ENCODE measurements at places on chromosomes 7 and 10.
A peak's percentile ranks its signal among the peaks of the same experiment; 100 is the strongest.

DNA sequence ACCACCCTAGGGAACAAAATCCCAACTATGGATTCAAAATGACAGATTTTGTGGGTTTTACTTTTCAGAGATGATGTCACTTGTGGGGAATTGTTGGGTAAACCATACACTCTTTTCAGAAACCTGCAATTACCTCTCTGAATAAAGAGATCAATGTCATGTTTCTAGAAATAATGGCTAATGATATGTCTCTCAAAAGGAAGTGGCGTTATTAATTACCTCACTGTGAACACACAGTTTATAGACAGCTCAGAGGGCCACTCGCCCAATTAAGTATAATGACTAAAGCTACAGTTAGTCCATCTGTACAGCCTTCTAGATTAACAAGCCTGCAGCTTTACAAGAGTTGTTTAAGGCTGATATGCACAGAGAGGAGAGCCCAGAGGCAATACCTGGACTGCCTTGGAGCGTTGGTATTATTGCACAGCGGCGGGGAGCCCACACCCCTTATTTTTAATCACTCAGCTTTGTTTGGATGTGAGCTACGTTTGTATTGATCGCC is 79.5 kb downstream of the RAB11FIP2 start:
- no peak for DNase-seq

DNA sequence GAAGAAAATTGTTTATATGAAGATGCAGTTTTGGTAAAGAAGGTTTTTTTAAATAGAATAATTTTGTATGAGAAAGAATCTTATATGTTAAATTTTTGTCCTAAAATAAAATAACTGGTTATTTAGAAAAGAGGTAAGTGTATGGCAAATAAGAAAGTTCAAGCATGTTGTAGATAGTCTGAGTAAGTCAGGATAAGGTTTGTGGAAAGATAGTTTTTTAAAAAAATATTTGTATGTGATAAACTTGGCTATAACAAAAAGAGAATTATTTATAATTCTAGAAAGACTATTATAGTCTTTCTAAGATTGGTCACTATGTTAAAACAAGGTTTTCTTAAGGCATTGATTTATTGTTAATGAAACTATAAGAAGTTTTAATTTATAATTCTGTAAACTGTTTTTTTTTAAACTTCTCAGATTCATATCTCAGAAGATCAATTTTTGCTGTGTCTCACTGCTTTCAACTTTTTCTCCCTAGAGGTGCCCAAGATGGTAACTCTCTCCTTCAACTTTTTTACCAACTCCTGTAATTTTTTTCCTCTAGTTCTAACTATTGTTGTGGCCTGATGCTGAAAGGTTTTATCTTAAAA is 698.6 kb downstream of the CCSER2 start:
- no peak for DNase-seq

GRCh38 chr7:134602881-134603451 is 43.7 kb upstream of the BPGM start:
- DNase-seq, result no peak

DNA sequence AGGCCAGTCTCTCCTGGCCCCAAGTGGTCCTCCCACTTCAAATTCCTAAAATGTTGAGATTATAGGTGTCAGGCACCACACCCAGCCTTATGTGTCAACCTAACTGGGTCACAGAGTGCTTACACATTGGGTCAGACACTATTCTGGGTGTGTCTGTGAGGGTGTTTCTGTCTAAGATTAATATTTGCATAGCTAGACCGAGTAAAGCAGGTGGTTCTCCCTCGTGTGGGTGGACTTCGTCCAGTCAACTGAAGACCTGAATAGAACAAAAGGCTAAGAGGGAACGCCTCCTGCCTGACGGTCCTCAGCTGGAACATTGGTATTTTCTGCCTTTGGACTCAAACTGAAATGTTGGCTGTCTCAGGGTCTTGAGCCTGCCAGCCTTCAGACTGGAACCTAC is 11.5 kb downstream of the PPIF start:
- no peak for DNase-seq

DNA sequence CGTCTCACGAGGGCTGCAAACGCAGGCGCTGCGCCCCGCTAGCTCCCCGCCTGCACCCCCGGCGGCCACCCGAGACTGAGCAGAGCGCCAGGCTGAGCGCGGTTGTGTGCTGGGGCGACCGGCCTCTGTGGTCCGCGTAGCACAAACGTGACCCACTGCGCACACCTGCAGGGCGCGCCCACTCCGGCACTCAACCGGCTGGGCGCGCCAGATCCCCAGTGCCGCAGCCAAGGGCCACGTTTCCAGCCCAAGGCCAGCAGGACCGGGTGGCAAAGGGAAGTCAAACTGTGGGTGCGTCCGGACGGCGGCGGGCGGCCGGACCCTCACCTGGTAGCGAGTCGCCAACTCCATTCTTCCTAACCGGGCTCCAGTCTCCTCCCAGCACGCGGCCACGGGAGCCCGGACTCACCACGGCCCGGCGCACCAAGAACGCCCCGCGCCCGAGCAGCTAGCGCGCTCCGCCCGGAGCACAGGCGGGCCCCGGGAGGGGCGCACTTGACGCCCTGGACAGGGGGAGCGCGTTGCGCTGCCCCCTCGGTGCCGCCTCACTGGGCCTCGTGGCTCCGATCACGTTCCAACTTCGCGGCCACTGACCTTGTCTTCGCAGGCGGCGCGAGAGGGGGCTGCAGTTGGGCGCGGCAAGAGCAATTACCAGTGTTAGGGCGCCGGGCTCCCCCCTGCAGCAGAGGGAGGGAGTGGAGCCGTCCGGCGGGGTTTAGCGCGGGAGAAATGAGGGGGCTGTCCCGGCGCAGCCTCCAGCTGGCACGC is at the start of gene CDCA7L:
Gene CDCA7L (minus strand): TSS at position 446 of the 768 bp plus-strand sequence. CDS start 95 bp downstream, at position 351.
- DNase-seq, result peak; percentile 66

GRCh38 chr10:110802551-110803238 is 69.0 kb upstream of the PDCD4 start:
- DNase-seq, result no peak

- DNase-seq, result no peak
These were observed 23.0 kb upstream of the AFAP1L2 start for GRCh38 chr10:114427124-114427852.

DNA sequence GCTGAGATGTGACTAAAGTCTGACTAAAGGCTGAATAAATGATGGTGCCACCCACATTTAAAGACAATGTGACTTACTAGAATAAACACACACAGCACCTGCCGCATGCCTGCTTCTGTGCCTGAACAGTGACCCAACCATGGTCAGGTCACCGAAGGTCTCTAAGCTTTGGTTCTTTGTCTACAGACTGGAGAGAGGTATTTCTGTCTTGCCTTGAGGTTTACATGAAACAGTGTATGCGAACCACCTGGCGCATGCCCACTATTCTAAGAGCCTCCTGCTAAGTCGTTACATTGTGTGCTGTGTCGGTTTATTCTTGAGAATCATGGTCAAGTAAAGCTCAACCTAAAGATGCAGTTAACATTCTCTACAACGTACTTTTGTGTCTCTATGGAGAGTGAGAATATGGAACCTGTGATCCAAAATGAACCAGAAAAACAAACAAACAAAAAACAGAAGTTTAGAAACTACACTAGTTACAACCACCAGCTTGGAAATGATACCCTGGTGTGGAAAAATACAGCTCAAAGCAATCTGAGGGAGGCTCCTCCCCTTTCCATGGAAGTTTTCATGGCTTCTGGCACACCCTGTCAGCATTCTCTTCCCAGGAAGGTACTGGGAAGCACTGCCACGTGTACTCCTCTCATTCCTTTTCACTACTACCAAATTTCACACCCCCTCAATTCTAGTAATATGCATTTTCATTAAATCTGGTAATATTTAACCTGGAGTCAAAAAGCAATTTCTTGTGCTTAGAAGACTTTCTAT is 40.0 kb downstream of the VOPP1 start:
- no peak for DNase-seq

GRCh38 chr10:14625192-14625631 is 149.5 kb downstream of the FAM107B start:
- no peak for DNase-seq

GRCh38 chr7:24388212-24388611 is 104.2 kb downstream of the NPY start:
- DNase-seq, result no peak
